ENCODE measurements at places on chromosomes 6 and 20.

GRCh38 chr6:132937466-132937906, 123.1 kb downstream of the RPS12 start:
- no peak overlapping the region for H3K4me3 ChIP-seq
- H3K27me3 ChIP-seq, result peaks cover 5% of the 10 kb centered on the region
- H3K36me3 ChIP-seq, result no peaks in the 10 kb centered on the region

- H3K4me3 ChIP-seq, result no peak overlapping the region
- no peaks in the 10 kb centered on the region for H3K36me3 ChIP-seq
- no peaks in the 10 kb centered on the region for H3K27me3 ChIP-seq
- no peaks in the 10 kb centered on the region for H3K4me1 ChIP-seq
- H3K27ac ChIP-seq, result no peak overlapping the region
These were observed 608.0 kb downstream of the PHF3 start for GRCh38 chr6:64243618-64244017.

GRCh38 chr6:155181498-155181897, 82.3 kb upstream of the CLDN20 start:
- H3K4me1 ChIP-seq, result peaks cover 7% of the 10 kb centered on the region
- no peak overlapping the region for H3K4me3 ChIP-seq
- no peak overlapping the region for H3K27ac ChIP-seq
- H3K27me3 ChIP-seq, result no peaks in the 10 kb centered on the region

GRCh38 chr20:25539742-25540672, 45.3 kb downstream of the NINL start:
- H3K4me3 ChIP-seq, result no peak overlapping the region
- DNase-seq, result no peak
- H3K27me3 ChIP-seq, result no peaks in the 10 kb centered on the region

DNA sequence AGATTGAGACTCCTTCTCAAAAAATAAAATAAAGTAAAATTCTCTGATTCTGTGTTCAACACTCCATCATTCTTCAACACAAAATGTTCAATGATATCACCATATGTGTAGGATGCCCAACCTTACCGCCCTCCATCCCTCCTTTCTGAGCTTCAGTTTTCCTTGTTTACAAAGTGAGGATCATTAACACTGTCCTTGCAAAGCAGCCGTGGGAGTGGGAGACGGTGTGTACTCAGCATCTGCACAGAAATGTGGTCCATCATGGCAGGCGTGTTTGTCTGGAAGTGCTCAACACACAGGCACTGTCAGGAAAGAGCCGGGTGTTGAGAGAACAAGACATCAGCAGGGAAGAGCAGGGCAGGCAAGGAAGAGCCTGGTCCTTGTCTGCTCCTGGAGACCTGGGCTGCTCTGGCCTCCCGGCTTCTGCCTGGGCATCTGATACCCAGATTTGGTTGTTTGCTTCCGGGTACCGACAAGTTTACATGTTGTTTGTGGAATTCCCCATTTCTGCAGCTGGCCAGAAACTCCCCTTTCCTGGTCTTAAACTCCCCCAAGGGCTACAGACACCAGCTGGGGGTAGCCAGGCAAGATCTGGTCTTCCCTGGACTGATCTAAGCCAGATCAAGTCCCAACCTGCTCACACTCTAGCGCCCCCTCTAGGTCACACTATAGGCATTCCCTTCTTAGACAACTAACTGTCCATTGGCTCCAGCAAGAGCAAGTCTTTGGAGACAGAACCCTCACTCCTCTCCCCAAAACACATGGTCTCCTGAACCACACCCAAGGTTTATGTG, 26.7 kb upstream of the TTPAL start:
- peak; percentile 36 for DNase-seq
- H3K27me3 ChIP-seq, result peaks cover 3% of the 10 kb centered on the region
- H3K4me3 ChIP-seq, result no peak overlapping the region
- no peaks in the 10 kb centered on the region for H3K4me1 ChIP-seq
- no peak overlapping the region for H3K27ac ChIP-seq

DNA sequence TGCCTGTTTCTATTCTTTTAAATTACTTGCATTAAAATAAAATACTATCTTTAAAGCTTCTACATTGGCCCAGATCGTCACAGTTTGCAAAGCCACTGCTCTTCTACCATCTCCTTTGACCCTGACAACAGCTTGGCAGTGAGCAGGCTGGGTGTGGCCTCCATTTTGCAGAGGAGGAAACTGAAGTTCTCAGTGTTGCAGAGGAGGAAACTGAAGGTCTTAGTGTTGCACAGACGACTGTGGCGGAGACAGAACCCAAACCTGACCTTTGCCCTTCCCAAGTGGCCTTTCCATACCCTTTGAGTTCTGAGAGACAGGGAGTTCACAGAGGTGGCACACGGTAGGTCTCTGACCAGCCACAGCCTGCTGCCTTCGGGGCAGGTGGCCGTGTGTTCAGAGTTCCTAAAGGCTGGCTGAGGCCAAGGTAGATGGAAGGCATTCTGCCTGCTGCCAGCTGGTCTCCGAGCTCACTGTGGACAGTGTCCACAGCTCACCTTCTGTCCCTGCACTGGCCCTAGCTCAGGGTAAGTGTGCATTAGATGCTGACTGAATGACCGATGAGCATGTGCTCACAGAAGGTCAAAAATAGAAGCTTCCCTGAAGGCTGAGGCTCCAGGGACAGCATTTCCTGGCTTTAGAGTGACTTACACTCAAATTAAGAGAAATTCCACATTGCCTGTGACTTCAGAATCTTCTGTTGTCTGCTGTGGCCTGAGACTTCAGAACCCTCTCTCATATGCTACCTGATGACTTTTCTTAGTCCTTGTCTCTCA, 113.5 kb upstream of the SLC24A3 start:
- H3K27me3 ChIP-seq, result no peaks in the 10 kb centered on the region
- no peak overlapping the region for H3K27ac ChIP-seq
- no peak for DNase-seq

- H3K4me1 ChIP-seq, result peaks cover 24% of the 10 kb centered on the region
- peak overlapping the region; percentile 94 for H3K27ac ChIP-seq
- peak overlapping the region; percentile 23 for H3K4me3 ChIP-seq
- no peaks in the 10 kb centered on the region for H3K27me3 ChIP-seq
- peak; percentile 75 for DNase-seq
- peaks cover 30% of the 10 kb centered on the region for H3K36me3 ChIP-seq
These were observed 13.8 kb downstream of the UCKL1 start for GRCh38 chr20:63942250-63942951.
